ENCODE measurements at places on chromosomes 11 and 22. TPM values are rescaled to one million over a fixed set of nuclear protein-coding genes. Genes with fewer than 3 reads are reported as not detected.

Gene ATP5MG
- 547 TPM for polyA plus RNA-seq

Gene CAPN1
- polyA plus RNA-seq, result 113 TPM

Gene OR8D4
- polyA plus RNA-seq, result not detected

Gene C22orf23
- not detected for polyA plus RNA-seq

Gene WBP2NL
- 1.3 TPM for polyA plus RNA-seq

Gene LIF
- polyA plus RNA-seq, result not detected

Gene OR51B5
- polyA plus RNA-seq, result not detected

Gene C11orf52
- not detected for polyA plus RNA-seq

Gene CASP1
- polyA plus RNA-seq, result 75.2 TPM

Gene FKBP2
- 101 TPM for polyA plus RNA-seq

Gene MMP11
- polyA plus RNA-seq, result 6.6 TPM

Gene TMEM45B
- 0.19 TPM for polyA plus RNA-seq

Gene CALCA
- not detected for polyA plus RNA-seq

Gene OR6T1
- polyA plus RNA-seq, result not detected

Gene SELENOH
- polyA plus RNA-seq, result 324 TPM

Gene ABTB2
- 0.04 TPM for polyA plus RNA-seq

Gene HBB
- polyA plus RNA-seq, result 60.1 TPM

Gene DNAJB7
- 0.09 TPM for polyA plus RNA-seq

Gene MPZL3
- polyA plus RNA-seq, result 0.95 TPM

Gene CHADL
- 0.63 TPM for polyA plus RNA-seq

Gene FOLR2
- 16.1 TPM for polyA plus RNA-seq

Gene NDUFS8
- 146 TPM for polyA plus RNA-seq

Gene SORL1
- polyA plus RNA-seq, result 25.8 TPM

Gene P2RX6
- not detected for polyA plus RNA-seq

Gene CD3G
- 12.9 TPM for polyA plus RNA-seq

Gene NXPE1
- not detected for polyA plus RNA-seq

Gene CTTN
- 0.74 TPM for polyA plus RNA-seq

Gene SCUBE2
- polyA plus RNA-seq, result not detected

Gene CYB5R2
- polyA plus RNA-seq, result 9.3 TPM

Gene POTEH
- polyA plus RNA-seq, result 0.13 TPM

Gene BTG4
- not detected for polyA plus RNA-seq

Gene SMIM35
- 0.38 TPM for polyA plus RNA-seq

Gene TLCD5
- polyA plus RNA-seq, result not detected

Gene C11orf71
- 9.0 TPM for polyA plus RNA-seq

Gene IL17REL
- polyA plus RNA-seq, result not detected

Gene MICAL3
- 12.0 TPM for polyA plus RNA-seq

Gene CARNS1
- 2.4 TPM for polyA plus RNA-seq

Gene NRXN2
- not detected for polyA plus RNA-seq

Gene SYCE3
- not detected for polyA plus RNA-seq

Gene SEC14L6
- not detected for polyA plus RNA-seq

Gene WT1
- not detected for polyA plus RNA-seq

Gene ANO1
- not detected for polyA plus RNA-seq

Gene NELL1
- polyA plus RNA-seq, result not detected

Gene MS4A6E
- polyA plus RNA-seq, result not detected

Gene CRYBA4
- polyA plus RNA-seq, result not detected

Gene SPI1
- 67.7 TPM for polyA plus RNA-seq

Gene APOA4
- not detected for polyA plus RNA-seq

Gene ZNF280B
- 3.8 TPM for polyA plus RNA-seq

Gene OR8G5
- polyA plus RNA-seq, result not detected

Gene ACRV1
- not detected for polyA plus RNA-seq

Gene C11orf16
- polyA plus RNA-seq, result not detected

Gene GLB1L2
- 0.63 TPM for polyA plus RNA-seq

Gene APOL3
- polyA plus RNA-seq, result 52.0 TPM
